ENCODE measurements at places on chromosomes 2 and 18. TPM values are rescaled to one million over a fixed set of nuclear protein-coding genes. Genes with fewer than 3 reads are reported as not detected.

The LRRC30 gene
- not detected for total RNA-seq

The KIF5C gene
- 6.2 TPM for total RNA-seq

GRCh38 chr2:9247177-9247576 lies 40.6 kb downstream of the ASAP2 start:
- DNase-seq, result no peak
- no peak overlapping the region for H3K4me3 ChIP-seq
- peaks cover 3% of the 10 kb centered on the region for H3K4me1 ChIP-seq
- no peaks in the 10 kb centered on the region for H3K27me3 ChIP-seq

- H3K4me3 ChIP-seq, result no peak overlapping the region
- no peaks in the 10 kb centered on the region for H3K4me1 ChIP-seq
- no peaks in the 10 kb centered on the region for H3K36me3 ChIP-seq
- H3K27me3 ChIP-seq, result no peaks in the 10 kb centered on the region
- no peak for DNase-seq
These were observed 130.1 kb downstream of the KCTD1 start for GRCh38 chr18:26418225-26418624.

The SCYGR3 gene
- not detected for total RNA-seq

GRCh38 chr2:98412751-98413458 lies 31.8 kb upstream of the INPP4A start:
- no peak overlapping the region for H3K27ac ChIP-seq
- no peak overlapping the region for H3K4me3 ChIP-seq
- DNase-seq, result no peak

GRCh38 chr2:37412231-37412630 lies 67.8 kb downstream of the QPCT start:
- no peaks in the 10 kb centered on the region for H3K36me3 ChIP-seq
- H3K27ac ChIP-seq, result no peak overlapping the region
- no peak for DNase-seq
- no peaks in the 10 kb centered on the region for H3K27me3 ChIP-seq

DNA sequence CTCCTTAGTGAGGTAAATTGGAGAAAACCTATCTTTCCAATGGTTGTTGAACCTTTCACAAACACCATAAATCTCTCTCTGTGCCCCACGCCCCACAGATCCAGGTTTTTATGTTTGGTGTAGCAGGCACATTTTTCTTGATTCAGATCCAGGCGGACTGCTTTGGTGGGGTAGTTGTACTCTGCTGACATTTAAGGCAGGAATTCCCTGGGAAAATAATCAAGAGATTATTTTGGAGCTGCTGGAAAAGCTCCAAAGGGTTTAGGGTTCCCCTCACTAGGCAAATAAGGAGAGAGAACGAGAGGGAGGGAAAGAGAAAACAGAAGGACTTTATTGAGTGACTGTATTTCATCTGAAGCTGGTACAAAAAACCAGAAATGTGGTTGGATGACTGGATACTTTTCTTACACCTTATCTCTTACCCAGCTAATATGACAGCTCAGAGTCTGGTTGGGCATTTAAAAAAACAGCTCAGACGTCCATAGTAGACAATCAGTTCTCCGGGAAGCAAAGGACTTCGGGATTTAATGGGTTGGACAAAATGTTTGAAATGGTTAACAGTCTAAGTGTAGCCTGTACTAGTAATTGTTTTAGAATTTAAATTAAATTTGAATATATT lies 3.6 kb upstream of the AQP4 start:
- H3K27ac ChIP-seq, result no peak overlapping the region
- no peaks in the 10 kb centered on the region for H3K36me3 ChIP-seq
- no peaks in the 10 kb centered on the region for H3K27me3 ChIP-seq
- H3K4me1 ChIP-seq, result no peaks in the 10 kb centered on the region

- no peaks in the 10 kb centered on the region for H3K27me3 ChIP-seq
- DNase-seq, result no peak
- no peaks in the 10 kb centered on the region for H3K4me1 ChIP-seq
- H3K4me3 ChIP-seq, result no peak overlapping the region
- H3K36me3 ChIP-seq, result no peaks in the 10 kb centered on the region
- H3K27ac ChIP-seq, result no peak overlapping the region
These were observed 15.9 kb upstream of the KLHL30 start for GRCh38 chr2:238122287-238123217.

The FOXD4L1 gene
- total RNA-seq, result 0.16 TPM

DNA sequence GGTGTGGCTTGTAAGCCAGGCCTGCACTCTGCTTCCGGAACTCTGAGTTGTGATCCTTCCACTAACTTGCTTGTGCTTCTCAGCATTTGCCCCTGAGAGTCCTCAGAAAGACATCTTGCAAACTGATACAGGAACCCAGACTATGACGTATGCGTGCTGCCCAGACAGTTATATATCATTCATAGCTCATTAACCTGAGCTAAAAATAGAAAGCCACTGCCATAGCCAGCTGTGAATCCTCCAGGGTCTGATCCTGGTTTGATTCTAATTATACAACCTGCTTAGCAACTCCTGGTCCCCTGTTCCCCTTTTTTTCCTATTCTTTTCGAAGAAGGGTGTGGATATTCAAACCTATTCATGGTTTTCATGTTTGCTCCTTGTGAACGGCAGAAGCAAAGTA lies 63.7 kb downstream of the MARCHF4 start:
- H3K4me3 ChIP-seq, result no peak overlapping the region
- H3K36me3 ChIP-seq, result no peaks in the 10 kb centered on the region
- H3K27ac ChIP-seq, result no peak overlapping the region

DNA sequence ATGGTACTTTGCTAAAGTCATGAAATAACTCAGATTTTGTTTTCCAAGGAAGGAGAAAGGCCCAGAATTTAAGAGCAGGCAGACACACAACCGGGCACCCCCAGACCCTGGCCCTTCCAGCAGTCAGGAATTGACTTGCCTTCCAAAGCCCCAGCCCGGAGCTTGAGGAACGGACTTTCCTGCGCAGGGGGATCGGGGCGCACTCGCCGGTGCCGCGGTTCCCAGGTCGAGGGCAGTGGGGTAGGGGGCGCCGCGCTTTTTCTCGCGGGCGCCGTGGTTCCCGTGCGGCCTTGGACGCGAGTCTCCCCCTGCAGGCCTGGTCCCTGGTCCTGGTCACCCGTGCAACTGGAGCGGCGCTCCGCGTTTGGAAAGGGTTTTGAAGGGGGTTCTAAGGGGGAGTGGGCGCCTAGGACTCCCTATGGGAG lies 1.2 kb downstream of the ZNF236 start:
- no peak for DNase-seq
- H3K4me3 ChIP-seq, result peak overlapping the region; percentile 59
- no peaks in the 10 kb centered on the region for H3K36me3 ChIP-seq

The LYG1 gene
- total RNA-seq, result 0.80 TPM

The CCDC141 gene
- total RNA-seq, result 11.7 TPM

DNA sequence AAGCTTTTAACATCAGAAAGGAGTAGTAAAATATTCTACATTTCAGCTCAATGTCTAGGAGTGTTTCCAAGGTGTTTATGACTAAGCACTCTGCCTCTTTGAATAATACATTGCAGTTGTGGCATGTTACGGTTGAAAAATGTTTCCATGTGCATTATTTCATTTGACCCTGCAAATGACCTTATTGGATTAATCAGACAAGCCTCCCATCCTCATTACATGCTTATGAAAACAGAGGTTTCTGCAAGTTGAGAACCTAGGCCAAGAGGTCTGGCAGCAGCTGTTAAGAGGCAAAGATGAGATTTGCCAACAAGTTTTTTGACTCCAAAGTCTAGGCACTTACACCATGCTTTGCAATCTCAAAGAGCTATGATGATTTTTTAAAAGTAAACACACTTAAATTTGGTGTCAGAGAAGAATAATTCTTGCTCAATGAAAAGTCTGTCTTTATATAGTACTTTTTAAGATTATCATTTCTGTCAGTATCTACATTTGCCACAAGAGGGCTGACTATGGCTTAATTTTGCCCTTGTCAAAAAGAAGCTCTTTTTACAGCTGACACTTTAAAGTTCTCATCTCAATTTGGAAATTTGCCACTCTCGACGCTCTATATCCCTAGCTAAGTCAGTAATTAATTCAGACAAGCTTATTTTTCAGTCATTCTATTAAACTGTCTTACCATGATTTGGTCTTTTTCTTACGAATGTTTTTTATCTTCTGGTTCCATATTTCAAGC lies 260.6 kb downstream of the PAX3 start:
- no peak overlapping the region for H3K27ac ChIP-seq
- H3K4me1 ChIP-seq, result no peaks in the 10 kb centered on the region
- no peaks in the 10 kb centered on the region for H3K27me3 ChIP-seq
- no peak for DNase-seq
- no peaks in the 10 kb centered on the region for H3K36me3 ChIP-seq
- no peak overlapping the region for H3K4me3 ChIP-seq

The GAL3ST2 gene
- not detected for total RNA-seq

DNA sequence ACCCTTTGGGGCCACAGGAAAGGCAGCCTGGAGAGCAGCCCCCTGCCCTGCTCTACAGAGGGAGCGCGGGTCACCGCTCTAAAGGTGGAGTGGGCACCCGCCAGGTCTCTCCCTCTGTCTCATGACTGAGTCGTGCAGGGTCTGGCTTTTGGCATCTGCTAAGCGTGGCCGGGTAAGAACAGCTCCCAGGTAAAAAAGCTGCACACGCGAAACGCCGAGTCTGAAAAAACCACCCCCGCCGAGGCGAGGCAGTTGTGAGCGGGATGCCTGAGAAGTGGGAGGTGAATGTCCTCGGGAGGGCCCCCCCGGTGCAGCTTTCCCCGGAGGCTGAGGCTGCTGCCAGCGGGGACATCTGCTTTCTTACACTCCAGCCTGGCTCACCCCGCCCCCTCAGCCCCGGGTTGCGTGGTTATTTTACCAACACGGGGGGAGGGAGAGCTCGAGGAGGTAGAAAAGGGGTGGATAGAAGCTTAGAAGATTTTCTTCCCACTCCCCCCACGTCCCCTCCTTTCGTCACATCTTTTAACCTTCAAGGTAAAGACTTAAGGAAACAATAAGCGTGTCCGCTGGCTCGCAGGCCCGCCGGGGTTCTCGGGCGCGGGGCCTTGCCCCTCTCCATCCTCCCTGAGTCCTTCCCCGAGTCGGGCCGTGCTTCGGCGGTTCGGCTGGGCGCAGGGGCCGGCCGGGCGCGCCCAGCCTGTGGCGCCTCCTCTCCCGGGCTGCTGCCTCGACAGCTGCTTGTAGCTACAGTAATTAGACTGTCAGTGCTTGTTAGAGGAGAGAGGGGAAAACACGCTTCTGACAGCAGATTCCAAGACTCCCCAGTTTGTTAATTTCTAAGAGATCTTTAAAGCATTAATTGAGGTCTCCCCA lies 70.6 kb upstream of the PSMD14 start:
- peak overlapping the region; percentile 44 for H3K4me3 ChIP-seq
- no peaks in the 10 kb centered on the region for H3K4me1 ChIP-seq
- H3K36me3 ChIP-seq, result no peaks in the 10 kb centered on the region
- H3K27ac ChIP-seq, result peak overlapping the region; percentile 54
- no peaks in the 10 kb centered on the region for H3K27me3 ChIP-seq

GRCh38 chr2:136917411-136917881 lies 152.1 kb downstream of the THSD7B start:
- no peaks in the 10 kb centered on the region for H3K4me1 ChIP-seq
- H3K36me3 ChIP-seq, result no peaks in the 10 kb centered on the region
- no peaks in the 10 kb centered on the region for H3K27me3 ChIP-seq
- H3K27ac ChIP-seq, result no peak overlapping the region

The ST8SIA5 gene
- total RNA-seq, result 0.33 TPM

Data from breast epithelium (tissue), 4 donors.